Activated naive CD4-positive, alpha-beta T cell treated with anti-CD3 and anti-CD28 coated beads, Interleukin-2, amount 50 U/mL, for 72 hours (primary cell): ENCODE measurements at places on chromosomes 5 and 9.

- peak; percentile 31 for DNase-seq
Measured at GRCh38 chr5:132673939-132674630, at the start of gene IL4. Gene IL4 (plus strand): TSS chr5:132673989. CDS start chr5:132674051, 62 bp downstream.

GRCh38 chr5:21831145-21831787 is 1021.9 kb downstream of the CDH12 start:
- DNase-seq = no peak

DNA sequence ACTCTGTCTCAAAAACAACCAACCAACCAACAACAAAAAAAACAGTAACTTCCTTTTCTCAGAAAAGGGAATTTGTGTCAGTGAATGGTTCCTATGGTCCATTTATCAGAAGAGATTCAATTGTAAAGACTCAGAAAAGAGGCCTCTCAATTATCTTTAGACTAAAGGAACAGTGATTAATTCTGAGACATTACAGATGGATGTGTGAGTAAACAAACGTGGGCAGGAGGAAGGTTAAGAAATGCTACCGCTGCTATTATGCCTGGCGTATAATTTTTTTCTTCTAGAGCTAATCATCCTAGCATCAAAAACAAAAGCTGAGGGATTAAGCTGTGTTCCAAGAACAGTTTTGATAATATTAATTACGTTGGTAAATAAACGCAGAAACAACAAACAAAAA is 52.9 kb upstream of the JMY start:
- no peak for DNase-seq

- no peak for DNase-seq
Measured at GRCh38 chr5:75640826-75641225, 29.6 kb downstream of the ANKDD1B start.

DNA sequence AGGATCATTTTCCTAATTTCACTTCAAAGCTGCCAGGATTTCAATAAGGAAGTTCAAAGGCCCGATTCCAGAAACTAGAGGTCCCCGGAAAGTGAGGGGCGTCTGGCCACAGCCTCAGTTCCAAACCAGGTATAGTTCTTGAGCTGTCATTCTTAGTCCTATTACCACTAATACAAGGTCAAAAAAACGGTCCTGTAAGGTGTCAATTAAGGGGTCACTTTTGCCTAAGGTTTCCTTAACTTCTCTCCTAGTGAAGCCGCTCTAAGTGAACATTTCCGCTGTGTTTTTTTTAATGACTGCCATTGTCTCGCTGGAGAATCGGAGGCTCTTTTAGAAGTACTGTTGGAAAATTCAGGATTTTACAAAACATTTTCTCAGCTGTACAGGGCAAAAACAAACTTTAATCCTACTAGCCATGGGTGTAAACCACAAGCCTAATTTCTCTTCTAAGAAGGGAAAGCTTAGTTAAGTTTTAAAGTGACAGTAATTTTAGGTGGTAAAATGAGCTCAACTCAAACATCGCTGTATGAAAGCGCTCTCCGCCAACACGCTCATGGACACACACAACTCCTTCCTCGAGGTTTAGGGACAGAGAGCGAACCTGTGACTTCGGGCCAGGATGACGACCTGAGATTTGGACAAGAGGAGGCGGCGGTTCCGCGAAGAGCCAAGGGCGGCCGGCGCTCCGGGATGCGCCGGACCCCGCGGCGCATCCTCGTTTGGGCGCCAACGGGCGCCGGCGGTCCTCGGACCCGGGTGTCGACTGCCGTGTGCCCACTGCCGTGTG is 76.7 kb upstream of the IFNE start:
- no peak for DNase-seq

GRCh38 chr5:129958581-129958980 is 54.3 kb downstream of the CHSY3 start:
- no peak for DNase-seq

GRCh38 chr5:38692781-38693527 is 136.5 kb upstream of the LIFR start:
- DNase-seq = no peak

DNA sequence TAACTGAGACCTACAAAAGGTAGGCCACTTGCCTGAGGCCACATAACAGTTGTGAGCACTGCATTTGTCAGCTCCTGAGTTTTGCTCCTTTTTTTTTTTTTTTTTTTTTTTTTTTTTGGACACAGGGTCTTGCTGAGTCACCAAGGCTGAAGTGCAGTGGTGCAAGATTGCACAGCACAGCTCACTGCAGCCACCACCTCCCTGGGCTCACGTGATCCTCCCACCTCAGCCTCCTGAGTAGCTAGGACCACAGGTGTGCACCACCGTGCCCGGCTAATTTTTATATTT is 37.1 kb downstream of the LAMC3 start:
- DNase-seq = no peak

- DNase-seq = no peak
Measured at GRCh38 chr9:22363421-22363887, 83.2 kb upstream of the DMRTA1 start.

GRCh38 chr9:131117121-131117761 is 8.1 kb upstream of the NUP214 start:
- DNase-seq = no peak
